Globus pallidus (tissue), 1 donor: ENCODE measurements at places on chromosomes 1 and 21.

DNA sequence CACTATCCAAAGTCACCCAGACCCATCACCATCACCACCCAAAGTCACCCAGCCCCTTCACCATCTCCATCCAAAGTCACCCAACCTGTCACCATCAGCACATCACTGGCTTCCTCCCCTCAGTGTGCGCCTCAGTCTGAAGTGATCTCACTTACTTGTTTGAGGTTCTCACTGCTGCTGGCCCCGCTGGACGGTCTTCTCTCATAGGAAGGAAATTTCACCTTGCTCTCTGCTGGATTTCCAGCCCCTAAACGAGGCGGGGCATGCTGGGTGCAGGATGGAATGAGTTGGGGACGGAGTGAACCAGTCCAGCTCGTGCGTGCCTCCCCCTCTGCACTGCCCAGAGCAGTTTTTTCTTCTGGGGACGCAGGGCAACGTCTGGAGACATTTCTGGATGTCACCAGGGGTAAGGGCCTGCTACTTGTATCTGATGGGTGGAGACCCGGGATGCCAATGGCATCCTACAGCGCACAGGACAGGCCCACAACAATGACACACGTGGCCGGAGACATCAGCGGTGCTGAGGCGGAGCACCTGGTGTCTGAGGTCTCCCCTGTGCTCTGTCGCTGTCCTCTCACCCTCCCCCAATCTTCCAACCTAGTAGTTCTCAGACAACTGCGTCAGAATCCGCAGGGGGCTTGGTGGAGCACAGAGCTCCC is 38.6 kb downstream of the PDE9A start:
- DNase-seq = no peak

DNA sequence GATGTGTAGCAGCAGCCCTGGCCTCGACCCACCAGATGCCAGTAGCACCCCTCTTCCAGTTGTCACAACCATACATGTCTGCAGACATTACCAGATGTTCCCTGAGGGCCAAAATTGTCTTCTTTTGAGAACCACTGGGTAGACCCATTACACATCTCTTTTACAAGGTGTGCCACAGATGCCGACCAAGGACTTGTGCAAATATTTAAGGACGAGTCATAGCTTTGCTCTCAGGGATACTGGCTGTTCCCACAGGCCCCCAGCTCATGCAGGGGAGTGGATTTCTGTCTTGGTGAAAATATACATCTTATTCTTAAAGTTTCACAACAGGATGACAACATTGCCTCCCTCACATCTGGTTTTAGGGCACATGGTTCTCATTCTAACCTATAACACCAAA is 59.4 kb upstream of the ZBTB18 start:
- no peak for DNase-seq

GRCh38 chr1:54305906-54306514 is 100.2 kb downstream of the SSBP3 start:
- no peak for DNase-seq

GRCh38 chr1:47389731-47390130 is 26.4 kb upstream of the FOXE3 start:
- DNase-seq = no peak

- no peak for DNase-seq
Measured at GRCh38 chr1:30966690-30967369, 58.3 kb upstream of the SDC3 start.

- no peak for DNase-seq
Measured at GRCh38 chr1:3773572-3774275, 1.2 kb downstream of the SMIM1 start.

GRCh38 chr1:3551711-3552110 is 59.6 kb downstream of the MEGF6 start:
- no peak for DNase-seq
